ENCODE measurements at places on chromosomes 1 and 21.

GRCh38 chr21:15552914-15553494, 176.8 kb upstream of the USP25 start:
- DNase-seq: no peak

GRCh38 chr1:53568540-53568939, 109.3 kb downstream of the DMRTB1 start:
- DNase-seq: no peak

GRCh38 chr1:116847688-116848531, 61.8 kb upstream of the PTGFRN start:
- DNase-seq: no peak

GRCh38 chr1:12153181-12153785, 13.5 kb upstream of the TNFRSF1B start:
- no peak for DNase-seq

- no peak for DNase-seq
Measured at GRCh38 chr1:183293876-183294275, 107.8 kb downstream of the LAMC2 start.

GRCh38 chr1:88983791-88984559, 8.5 kb downstream of the KYAT3 start:
- no peak for DNase-seq

DNA sequence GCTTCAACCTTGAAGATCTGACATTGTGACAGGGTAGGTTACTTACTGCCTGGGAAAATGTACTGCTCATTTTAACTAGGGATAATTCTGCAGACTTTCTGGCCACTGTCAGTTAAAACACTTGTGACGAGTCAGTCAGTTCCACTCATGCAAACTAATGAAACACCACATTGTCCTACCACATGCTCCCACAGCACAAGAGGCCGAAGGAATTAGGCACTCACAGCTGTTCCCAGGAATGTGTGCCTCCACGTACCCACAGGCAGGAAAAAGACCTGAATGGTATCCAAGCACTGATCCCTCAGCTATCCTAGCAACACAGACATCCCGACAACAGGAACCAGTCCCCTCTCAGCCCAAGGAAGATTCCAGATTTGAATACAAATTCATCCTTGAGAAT, 12.3 kb downstream of the BCAR3 start:
- DNase-seq: no peak

GRCh38 chr1:75671708-75672107, 52.8 kb upstream of the ACADM start:
- no peak for DNase-seq

GRCh38 chr1:17757426-17757825, 2.3 kb downstream of the ACTL8 start:
- no peak for DNase-seq

DNA sequence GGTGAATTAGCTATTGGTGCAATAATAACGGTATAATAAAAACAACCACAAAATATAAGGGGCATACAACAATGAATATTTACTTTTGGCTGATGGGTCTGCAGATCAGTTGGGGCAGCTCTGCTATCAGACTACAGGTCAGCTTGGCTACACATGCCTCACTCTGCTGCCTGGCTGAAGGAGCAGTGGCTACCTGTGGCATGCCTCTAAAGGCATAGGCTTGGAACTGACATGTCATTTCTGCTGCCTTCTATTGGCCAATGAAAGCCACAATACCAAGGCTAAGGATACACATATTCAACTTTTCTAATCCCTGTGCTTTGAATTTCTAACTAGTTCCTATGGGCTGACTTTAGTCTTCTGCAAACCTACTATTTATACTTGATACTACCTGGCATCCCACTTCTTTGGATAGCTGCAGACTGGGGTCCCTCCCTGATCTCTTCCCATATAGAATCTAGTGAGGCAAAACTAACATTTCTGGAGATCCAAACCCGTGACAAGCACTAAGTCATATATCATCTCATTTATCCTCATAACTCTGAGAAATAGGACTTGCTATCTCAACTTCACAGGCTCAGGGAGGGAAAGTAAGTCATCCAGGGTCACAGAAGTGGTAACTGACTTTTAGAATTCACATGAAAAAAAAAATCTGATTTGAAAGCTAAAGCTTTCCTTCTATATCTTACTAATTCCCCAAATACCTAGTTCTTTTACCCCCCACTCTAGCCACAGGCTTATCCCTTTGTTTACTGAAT, 19.2 kb upstream of the SYDE2 start:
- no peak for DNase-seq

DNA sequence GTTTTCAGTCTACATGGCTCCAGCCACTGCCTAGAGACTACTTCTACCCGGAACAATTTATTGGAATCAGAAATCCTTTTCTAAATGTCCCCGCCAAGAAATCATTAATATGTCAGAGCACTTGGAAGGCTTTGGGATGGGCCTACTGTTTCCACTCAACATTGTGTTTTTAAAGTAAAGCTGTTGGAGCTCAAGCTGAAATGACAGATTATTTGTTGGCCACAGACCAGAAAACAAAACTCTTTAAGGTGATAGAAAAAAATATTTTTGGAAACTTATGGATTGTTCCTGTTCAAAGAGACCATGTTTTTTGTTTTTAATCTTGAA, 496 bp downstream of the VPS45 start:
- DNase-seq: no peak

- DNase-seq: no peak
Measured at GRCh38 chr1:179021873-179022272, 3.8 kb upstream of the FAM20B start.

GRCh38 chr1:235021321-235021720, 107.3 kb downstream of the TOMM20 start:
- no peak for DNase-seq

DNA sequence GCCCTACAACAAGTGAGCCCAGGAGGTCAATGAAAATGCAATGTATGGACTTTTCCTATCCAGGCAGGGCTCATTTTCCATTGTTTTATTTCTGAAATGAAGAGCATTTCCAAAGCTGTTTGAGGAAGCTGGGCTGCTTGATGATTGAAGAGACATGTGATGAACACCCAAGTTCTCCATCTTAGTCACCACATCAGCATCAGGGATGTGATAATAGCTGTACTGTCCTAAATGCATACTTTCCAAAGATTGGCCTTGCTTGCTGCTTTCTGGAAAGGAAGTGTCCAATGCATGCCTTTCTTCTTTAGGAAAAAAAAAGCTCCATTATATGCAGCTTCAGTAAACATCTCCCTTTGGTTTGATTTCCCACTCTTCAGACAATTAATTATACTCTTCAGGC, 425.9 kb upstream of the RUNX1 start:
- no peak for DNase-seq

GRCh38 chr21:14308234-14308633, 74.7 kb downstream of the HSPA13 start:
- DNase-seq: no peak

DNA sequence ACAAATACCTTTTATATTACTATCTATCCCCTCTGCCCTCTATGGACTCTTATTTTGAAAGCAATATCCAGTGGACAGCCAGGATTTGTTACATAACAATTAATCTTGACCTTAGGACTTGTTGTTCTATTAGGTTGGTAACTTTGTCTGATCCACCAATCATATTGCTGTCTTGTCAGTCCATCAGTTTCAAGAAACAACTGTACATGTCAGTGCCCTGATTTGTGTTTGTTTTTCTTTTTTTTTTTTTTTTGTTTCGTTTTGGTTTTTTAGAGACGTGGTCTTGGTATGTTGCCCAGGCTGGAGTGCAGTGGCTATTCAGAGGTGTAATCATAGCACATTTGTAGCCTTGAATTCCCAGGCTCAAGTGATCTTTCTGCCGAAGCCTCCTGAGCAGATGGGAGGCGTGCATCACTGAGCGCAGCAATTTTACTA, 1.5 kb upstream of the SCP2 start:
- no peak for DNase-seq

DNA sequence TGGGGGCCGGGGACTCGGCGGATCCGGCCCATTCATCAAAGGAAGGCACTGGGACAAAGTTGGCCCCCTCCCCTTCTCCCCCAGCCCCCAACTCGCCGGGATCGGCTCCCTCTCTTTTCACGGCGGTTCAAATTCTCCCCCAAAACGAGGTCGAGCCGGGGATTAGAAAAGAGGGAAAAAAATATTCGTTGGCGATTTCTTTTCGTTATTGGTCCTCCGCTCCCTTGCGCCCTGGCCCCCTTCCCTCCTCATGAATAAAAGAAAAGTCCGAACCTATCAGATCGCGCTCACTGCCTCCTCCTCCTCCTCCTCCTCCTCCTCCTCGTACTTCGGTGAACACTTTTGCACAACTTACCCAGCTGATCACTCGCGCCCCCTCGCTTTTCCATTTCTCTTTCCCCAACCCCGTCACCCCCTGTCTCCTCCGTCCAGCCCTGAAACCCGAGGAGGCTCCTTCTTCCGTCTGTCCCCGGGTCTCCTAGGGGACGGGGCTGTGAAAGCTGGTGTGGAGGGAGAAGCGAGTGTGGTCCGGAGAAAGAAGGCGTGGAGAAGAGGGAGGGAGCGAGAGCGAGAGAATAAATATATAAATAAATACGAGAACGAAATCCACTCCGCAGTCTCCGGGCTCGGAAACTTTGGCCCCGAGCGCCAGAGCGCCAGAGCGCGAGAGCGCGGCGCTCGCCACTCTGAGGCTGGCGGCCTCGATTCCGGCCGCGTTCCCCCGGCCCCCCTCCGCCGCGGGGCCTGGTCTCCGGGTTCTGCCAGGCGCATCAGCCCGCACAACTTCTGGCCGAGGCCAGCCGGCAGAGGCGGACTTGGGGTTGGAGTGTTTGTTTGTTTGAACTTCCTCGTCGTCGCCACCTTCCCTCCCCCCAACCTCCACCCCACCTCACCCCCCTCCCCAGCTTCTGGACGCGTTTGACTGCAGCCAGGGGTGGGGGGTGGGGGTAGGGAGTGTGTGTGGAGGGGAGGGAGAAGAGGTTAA, at the start of gene PAX7:
Gene PAX7, plus strand, starts transcription at position 336 of the 985 bp plus-strand sequence. CDS start 758 bp downstream, outside the sequence.
- DNase-seq: no peak

DNA sequence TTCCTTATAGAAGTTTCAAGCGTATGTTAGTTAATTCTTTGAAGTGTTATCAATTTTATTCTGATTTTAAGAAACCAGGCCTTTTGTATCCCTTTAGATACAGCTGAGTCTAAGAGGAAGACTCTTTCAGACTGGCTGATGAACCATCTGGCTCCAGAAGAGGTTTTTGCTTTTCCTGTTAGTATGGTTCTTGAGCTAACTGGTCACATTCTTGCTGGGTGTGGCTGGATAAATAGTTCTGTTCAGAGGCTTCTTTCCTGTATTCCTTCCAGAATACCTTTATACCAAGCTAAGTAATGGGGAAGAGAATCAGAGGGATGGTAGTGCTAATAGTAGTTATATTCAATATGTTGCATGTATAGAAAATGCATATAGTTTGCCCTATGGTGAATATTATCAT, 12.4 kb downstream of the HS2ST1 start:
- DNase-seq: no peak

DNA sequence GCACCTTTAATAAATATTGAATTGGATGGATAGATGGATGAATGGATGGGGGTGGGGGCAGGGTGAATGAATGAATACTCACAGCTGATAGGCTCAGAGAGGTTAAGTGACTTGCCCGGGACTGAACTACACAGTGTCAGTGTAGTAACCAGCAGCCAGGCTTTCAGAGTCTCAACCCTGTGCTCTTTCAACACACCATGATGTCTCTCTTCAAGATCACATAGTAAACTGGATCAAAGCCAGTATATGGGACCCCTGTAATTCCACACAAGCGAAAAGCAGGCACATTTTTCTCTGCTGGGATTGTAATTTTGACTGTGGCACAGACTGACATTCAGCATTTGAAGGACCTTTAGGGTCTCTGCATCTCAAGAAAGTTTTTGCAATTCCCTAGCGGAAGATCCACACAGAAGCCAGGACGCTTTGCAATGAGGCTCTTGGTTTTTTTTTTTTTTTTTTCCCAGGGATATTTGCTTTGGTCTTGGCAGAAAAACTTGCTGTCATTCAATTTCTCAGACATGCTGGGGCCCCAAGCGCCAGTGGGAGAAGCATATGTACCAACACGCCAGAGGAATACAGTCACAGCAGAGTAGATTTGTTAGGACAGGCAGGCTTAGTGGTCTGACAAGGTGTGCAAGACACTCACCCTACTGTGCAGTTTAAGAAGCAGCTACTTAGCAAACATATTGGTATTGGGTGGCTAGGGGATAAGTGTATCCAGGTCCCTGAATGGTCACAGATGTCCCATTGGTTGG, 213.1 kb upstream of the CAMK1G start:
- no peak for DNase-seq

GRCh38 chr1:173867141-173867752, 542 bp downstream of the GAS5 start:
- DNase-seq: no peak

All from stimulated activated CD8-positive, alpha-beta memory T cell treated with anti-CD3 and anti-CD28 coated beads, Interleukin-2, amount 100 ng/mL, for 1 hour (primary cell).